ENCODE measurements at places on chromosomes 3 and 15.

DNA sequence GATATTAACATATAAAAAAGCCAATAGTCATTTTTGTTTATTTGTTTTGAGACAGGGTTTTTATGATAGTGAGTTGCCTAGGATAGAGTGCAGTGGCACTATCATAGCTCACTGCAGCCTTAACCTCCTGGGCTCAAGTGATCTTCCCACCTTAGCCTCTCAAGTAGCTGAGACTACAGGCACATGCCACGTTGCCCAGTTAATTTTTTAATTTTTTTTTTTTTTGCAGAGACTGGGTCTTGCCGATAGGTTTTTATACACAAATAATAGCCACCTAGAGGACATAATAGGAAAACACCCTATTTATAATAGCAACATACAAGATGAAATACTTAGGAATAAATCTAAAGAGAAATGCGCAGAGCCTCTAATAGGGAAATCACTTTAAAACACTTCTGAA, 13.3 kb downstream of the EIF3J start:
- peak; percentile 44 for DNase-seq

DNA sequence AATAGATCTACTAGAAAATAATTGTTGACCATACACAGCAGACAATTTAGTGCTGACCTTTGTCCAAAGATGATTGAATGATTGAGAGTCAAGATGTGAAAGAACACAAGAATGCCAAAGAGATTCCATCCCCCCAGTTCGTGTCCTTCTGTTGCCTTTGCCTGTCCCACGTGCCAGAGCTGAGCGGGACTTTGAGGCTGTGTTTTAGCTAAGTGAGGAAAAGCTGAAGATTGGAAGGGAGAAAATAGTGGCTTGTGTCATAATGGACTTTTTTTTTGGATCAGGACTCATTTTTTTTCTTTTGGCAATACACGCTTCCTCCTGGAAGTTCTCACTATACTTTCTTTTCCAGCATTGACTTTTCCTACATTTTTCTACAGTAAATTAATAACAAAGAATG, 206.6 kb upstream of the MDFIC2 start:
- no peak for DNase-seq

GRCh38 chr3:81908561-81908960, 147.1 kb upstream of the GBE1 start:
- no peak for DNase-seq

DNA sequence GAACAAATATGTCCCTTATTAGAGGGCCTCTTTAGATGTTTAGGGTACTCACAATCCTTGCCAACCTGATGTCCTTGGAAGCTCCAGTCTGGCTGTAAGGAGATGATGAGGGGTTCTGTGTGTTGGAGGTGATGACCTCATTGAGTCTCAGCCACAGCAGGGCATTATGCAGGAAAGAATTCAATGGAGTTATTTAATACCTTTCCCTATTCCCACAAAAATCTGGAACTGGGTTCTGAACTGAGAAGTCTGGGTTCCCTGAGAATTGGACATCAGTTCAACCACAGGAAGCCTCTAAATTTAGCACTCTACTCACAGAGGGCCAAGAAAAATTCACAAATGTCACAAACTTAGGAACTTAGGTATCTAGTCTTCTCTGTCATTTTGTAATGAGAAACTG, 36.9 kb downstream of the SLC35A5 start:
- no peak for DNase-seq

GRCh38 chr15:49987198-49987785, 131.7 kb downstream of the ATP8B4 start:
- DNase-seq = no peak

GRCh38 chr3:179558742-179559364, 3.9 kb upstream of the ACTL6A start:
- peak; percentile 73 for DNase-seq

GRCh38 chr15:40881351-40881750, 7.3 kb upstream of the RHOV start:
- no peak for DNase-seq

All from fibroblast of skin of right quadriceps (primary cell).